Activated T-helper 1 cell treated with anti-CD3 and anti-CD28 coated beads, Interleukin-2, amount 50 U/mL, for 16 hours (primary cell): ENCODE measurements at places on chromosomes 3 and 15.

DNA sequence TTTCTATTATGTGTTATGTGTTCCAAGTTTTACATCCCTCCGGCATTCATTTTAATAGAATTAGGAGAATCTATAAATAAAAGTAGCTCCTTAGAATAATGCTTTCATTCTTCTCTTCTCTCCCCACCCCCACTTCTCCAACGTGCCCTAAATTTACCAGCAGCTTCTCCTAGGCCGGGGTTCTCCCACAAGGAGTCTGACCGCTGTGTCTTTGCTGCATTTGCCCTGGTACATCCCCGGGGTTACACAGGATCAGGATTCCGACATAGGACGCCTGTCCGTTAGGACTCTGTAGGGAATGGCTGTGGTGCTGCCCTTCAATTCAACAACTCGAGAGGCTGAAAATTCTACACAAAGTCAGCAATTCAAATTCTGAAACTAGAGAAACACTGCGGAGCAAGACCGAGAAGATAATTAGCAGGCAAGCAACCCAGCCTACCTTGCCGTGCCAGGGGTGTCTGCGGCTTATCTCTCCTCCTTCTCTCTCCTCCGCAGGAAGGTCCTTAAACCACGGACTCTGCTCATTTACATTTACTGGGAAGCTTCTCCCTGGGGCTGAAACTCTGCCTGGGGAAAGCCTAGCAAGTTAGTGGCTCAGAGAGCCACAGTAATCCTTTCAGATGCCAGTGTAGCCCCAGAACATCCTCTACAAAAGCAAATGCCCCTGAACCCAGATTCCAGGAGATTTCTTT is 18.8 kb downstream of the PCSK6 start:
- DNase-seq, result no peak

DNA sequence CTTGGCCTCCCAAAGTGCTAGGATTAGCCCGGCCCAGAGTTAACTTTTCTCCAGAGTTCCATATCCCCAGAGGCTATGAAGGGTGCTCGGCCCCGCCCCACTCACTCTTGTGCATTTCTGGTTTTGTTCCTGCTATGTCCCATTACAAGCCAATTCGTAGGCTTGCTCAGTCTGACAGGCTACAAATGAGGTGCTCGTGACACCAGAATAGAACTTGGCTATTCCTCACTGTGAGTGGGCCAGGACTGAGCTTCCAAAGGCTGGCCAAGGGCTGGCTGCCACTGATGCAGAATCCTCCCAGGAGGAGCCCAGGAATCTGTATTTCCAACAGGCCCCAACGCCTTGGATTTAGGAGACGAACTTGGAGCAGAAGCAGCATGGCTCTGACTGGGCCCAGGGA is 282.7 kb upstream of the C2CD4B start:
- DNase-seq, result no peak

DNA sequence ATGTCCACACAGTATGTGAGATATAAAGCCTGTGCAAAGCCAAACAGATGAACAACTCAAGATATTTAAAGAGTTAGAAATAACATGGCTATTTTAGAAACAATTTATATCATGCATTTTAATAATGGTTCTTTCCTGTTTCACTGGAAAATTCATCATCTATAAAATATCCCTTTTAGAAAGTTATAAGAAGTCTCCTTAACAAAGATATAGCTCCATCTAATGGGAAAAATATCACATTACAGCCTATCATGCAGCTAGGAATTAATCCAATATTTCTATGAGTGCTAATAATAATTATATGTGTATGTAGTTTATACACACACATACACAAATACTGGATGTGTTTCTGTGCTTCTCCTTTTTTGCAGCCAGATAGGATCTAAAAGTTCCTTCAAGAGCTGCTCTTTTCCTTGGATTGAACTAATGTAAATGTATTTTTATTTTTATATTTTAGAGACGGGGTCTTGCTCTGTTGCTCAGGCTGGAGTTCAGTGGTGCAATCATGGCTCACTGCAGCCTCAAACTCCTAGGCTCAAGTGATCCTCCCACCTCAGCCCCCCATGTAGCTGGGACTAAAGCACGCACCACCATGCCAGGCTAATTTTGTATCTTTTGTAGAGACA is 21.6 kb downstream of the RPL22L1 start:
- DNase-seq, result no peak

DNA sequence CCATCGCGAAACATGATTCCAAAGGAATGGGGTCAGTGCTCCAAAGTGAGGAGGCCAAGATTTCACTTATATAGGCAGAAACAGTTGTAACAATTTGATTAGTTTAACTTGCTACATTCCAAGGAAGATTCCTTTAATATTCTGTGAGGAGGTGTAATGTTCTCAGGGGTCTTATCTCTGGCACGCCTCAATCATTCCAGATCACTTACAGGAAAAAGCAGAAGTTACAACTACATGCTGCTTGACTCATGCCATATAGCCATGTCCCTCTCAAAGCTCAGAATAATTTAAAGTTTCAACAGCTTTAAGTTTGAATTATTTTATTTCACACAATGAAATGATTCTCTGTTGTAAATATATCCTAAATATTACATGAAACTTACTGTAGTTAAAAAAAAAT is 3.5 kb upstream of the FYTTD1 start:
- DNase-seq, result no peak

GRCh38 chr3:171622126-171622525 is 161.9 kb upstream of the TNIK start:
- DNase-seq, result no peak

DNA sequence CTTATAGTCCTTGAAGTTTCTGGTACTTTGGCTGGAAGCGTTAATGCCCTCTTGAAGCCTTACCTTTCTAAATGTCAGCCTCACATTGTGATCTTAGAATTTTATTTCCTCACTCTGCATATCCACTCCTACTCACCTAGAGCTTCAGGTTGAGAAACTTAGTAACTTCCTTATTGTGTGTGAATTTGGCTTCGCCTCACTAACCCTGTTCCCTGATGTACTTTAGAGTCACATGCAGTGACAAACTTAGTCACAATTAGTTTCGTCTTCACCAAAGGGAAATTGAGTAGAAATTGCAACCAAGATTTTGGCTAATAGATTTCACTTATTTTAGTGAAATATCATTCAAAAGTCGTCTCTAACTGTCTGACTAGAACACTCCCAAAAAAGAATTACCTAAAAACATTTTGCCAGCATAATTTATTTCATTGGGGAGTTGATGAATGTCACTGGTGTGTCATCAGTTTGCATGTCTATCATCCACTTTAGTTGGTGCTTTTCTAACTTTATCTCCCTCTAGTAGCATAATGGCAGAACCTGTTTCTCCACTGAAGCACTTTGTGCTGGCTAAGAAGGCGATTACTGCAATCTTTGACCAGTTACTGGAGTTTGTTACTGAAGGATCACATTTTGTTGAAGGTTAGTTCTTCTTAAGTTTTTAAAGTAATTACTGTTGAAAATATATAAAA is 960 bp downstream of the MFN1 start:
- DNase-seq, result no peak

GRCh38 chr15:29770796-29771195 is 51.5 kb downstream of the TJP1 start:
- no peak for DNase-seq

DNA sequence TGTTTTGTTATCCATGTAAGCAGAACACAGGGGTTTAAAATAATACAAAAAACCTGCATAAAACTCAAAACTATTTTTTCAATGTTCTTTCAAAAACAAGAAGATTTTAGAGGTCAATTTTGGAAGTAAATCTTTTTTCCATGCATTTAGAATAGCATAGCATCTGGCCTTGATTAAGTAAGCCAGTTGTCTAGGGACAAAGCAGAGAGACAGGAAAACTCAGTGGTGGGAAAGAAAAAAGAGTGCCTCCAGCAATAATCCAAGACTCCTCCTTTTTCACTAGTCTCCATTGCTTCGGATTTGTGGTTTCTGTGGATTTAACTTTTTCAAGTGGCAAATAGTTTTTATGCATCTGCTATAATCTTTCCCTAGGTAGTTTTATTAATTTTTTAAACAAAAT is 88.9 kb downstream of the SUCNR1 start:
- no peak for DNase-seq

GRCh38 chr3:48039487-48040190 is 23.4 kb upstream of the MAP4 start:
- no peak for DNase-seq

DNA sequence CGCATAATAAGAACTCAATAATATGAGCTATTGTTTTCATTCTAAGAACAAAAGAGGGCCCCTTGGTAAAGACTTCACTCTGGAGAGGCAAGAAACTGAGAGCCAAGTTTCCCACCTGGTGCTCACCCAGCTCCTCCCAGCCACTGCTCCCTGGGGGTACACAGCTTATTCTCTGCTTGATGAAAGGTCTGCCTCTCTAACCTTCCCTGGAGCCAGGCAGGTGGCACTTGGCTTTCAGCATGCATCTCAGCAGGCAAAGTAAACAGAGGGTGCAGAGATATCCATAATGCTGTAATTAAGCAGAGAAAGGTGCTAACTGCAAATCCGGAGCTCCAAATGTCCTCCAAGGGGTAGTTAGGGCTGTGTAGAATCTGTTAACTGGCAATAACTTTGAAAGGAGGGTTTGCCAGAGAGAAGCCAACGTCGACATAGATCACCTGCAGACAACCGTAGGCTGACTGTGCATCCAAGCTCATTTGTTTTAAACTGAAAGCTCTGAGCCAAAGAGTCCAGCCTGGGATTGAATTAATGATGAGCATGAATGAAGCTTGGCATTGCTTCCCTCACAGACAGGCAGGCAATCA is 159.6 kb upstream of the PROK2 start:
- no peak for DNase-seq

DNA sequence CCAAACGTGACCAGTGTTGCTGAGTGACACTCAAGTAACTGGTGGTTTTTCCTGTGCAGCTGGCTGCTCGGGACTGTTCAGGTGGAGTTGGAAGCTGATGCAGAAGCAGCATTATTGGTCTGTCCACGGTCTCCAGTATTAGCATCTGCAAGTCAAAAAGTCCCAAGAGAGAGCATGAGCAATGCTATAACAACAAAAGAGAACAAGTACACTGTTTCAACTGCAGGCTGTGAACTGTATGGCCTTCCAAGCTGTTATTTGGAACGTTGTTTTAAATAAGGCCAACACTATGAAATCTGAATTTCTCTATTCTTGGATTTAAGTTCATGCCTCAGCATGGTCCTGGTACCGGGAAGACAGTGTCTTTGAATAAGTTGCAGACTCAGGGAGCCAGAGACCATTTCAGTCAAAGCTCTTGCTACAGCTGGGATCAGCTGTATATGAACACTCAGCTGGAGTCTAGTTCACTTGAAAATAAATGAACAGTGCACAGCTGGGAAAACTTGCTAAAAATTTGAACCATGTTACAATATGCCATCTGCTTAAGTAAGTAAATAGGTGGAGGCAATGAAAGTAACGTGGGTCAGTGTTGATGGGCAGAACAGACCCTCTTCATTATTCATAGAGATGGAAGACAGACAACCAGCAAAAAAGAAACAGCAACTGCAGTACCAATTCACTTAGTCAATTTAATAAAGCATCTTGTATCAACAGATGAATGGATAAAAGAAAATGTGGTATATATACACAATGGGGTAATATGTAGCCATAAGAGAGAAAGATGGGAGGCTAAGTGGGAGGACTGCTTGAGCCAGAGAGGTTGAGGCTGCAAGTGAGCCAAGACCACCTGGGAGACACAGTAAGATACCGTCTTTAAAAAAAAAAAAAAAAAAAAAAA is 45.1 kb downstream of the NR1I2 start:
- no peak for DNase-seq

DNA sequence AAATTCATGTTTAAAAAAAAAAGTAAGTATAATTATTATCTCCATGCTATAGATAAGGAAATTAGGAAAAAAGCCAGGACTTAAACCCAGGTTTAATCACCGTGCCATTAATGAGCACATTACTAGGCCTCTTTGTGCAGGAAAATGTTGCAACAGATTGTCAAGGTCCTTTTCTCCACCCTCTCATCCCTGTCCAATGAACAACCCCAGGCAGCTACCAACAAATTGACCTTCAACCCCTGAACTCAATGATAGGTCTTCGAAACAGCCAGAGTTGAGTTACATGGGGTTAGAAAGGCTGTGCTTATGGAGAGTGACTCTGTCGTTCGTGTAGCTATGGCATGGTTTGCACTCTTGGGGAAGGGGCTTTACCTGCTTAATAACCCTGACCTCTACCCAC is 84.2 kb upstream of the CTNNB1 start:
- no peak for DNase-seq

DNA sequence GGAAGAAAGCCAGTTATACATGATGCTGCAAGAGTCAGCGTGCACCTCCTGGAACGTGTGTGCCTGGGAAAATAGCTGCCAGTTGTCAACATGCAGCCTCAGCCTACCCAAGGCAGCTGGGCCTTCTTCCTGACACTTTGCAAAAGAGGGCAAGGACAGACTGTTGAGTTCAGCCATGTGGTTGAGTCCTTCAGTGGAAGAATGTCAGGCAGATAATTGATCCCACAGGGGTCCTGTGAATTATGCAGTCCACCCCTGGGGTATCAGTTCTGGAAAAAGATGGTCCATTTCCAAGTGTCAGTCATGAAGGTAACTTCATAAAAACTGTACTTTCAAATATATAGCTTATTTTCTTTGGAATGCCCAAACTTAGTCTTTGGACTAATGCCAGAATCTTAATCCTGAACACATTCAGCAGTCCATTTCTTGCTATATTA is 79.6 kb downstream of the ARNT2 start:
- DNase-seq, result no peak

DNA sequence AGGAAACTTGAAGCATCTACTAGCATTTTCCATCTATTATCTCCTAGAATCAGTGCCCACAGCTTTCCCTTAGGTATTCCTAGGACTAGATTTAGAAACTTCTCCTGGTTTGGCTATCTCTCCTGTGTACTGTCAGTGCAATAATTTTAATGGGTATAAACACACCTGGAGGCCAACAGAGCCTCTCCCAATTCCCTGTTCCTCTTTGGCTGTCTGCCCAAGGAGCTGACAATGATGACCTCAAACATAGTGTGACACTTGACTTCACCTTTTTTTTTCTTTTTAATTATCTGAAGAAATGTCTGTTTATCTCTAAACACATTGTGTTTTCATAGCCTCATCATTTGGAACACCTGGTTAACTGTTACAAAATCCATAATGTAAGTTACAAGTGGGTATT is 754.5 kb upstream of the ALCAM start:
- no peak for DNase-seq

DNA sequence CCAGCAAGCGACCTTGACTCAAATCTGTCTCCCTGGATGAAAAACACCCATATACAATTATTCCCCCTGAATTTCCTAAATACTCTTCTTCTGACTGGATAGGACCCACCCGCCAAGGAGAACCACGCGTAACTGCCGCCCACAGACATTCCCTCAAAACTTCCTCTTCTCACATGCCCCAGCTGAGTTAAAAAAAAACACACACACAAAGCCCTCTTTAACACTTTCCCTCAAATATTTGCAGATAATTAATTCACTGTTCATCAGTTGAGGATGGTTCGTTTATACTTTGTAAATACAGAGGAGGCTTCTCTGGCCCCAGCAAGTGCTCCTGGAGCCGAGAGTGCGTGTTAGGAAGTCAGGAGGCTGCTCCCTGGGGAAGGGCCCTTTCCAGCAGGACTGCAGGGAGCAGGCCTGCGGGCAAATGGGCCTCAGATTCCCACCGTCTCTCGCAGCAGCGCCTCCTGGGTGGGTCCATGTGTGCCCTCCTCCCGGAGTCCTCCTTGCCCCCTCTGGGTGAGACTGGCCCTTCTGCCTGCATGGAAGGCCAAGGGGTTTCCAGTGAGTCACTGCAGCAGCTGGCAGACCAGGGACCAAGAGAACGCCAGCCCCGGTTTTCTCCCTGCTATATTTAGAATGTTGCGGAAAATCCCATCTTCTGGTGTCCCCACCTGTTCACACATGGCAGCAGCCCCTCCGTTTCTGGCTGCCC is 46.8 kb downstream of the MGLL start:
- DNase-seq, result no peak
